GM03348 (cell line): ENCODE measurements at places on chromosomes 5 and 9.
A peak's percentile ranks its signal among the peaks of the same experiment; 100 is the strongest.

GRCh38 chr5:53069626-53070025, 39.9 kb downstream of the MOCS2 start:
- DNase-seq, result peak; percentile 33

GRCh38 chr5:94632024-94632423, 13.6 kb downstream of the SLF1 start:
- DNase-seq, result no peak

GRCh38 chr9:119639287-119639955, 270.2 kb upstream of the BRINP1 start:
- DNase-seq, result peak; percentile 48

DNA sequence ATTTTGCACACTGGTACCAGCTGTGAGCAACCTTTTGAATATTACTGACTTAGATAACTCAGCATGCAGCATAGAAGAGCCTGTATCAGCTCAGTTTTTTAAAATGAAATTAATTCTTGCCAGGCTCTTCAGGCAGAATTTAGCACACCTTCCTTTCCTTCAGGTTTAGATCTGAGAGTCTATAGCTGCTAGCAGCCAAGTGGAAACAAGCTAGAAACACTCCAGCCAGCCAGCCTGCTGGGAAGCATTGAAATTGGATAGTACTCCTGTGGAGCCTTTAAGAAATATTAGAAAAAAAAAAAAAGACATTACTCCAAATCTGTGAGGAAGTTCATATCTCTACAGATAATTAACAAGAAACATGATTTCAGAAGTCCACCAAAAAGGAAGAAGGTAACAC, 812.2 kb downstream of the DTWD2 start:
- no peak for DNase-seq

- no peak for DNase-seq
These were observed 4.7 kb downstream of the PTGES2 start for GRCh38 chr9:128122809-128123175.
